EL (cell line): ENCODE measurements at places on chromosomes 4 and X.
A peak's percentile ranks its signal among the peaks of the same experiment; 100 is the strongest.

DNA sequence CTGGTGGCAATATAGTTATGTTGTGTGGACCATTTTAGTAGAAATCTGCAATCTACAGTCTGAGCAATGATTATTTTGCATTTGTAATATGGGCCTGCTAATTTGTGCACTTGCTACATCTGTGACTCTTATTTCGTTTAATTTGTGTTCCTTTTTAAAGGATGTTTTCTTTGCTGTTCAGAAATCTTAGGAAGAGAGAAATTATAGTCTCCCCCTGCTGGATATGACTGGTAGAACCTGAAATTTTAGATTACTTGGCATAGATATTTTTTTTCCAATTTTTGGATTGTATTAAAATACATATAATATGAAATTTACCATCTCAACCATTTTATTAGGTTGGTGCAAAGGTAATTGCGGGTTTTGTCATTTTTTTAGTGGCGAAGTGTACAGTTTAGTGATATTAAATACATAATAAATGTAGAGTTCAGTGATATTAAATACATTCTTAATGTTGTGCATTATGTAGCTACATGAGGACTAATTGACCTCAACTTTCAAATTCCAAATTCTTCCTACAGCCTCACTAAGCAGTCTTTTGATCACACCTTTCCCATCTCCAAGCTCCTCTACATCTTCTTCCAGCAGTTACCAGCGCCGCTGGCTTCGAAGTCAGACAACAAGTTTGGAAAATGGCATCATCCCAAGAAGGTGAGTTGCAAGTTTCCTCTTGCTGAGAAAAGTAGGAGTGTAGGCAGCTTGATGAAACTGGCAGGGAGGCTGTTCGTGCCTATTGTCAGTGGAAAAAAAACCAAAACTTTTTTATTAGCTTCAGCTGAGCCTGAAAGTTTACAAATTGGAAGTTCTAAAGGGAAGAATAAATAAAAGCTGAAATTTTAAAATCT is 82.2 kb downstream of the FNIP2 start:
- peak; percentile 30 for DNase-seq

GRCh38 chrX:28472926-28473325 is 114.3 kb upstream of the IL1RAPL1 start:
- DNase-seq = no peak

- peak; percentile 34 for DNase-seq
Measured at GRCh38 chrX:130171446-130172126, at the start of gene RAB33A. Gene RAB33A (plus strand): TSS chrX:130171962. CDS start chrX:130172063, 101 bp downstream.

DNA sequence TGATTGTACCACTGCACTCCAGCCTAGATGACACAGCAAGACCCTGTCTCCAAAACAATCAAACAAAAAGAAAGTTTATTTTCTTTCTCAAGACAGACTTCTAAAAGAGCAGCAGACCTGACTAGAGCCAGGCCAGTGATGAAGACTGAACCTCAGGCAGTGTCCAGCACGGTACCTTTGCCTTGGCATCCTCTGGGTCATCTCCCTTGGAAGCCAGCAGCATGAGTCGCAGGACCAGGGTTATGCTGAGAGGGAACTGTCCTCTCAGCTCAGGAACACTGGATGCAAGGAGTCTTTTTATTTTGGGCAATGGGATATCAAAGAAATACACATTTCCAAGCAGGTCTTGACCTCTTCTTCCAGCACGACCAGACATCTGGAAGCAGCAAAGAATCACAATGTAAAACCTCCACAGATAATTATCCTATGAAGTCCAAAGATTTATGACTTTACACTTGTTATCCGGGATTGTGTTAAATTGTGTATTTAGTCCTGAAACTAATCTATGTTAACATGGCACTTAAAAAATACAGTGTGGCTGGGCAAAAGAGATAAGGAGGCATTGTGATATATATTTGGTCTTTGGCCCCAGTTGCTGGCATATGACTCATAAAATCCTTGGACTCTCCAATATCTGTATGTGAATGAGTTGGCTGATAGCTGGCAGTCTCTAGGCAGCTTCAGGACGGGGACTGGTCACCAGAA is 66.0 kb upstream of the DDX60 start:
- DNase-seq = peak; percentile 26

- DNase-seq = no peak
Measured at GRCh38 chr4:145436796-145437195, 44.9 kb upstream of the SMAD1 start.
